ENCODE measurements at places on chromosomes 7 and 10.

GRCh38 chr10:65313406-65313805 is 1612.4 kb upstream of the LRRTM3 start:
- no peak for DNase-seq

DNA sequence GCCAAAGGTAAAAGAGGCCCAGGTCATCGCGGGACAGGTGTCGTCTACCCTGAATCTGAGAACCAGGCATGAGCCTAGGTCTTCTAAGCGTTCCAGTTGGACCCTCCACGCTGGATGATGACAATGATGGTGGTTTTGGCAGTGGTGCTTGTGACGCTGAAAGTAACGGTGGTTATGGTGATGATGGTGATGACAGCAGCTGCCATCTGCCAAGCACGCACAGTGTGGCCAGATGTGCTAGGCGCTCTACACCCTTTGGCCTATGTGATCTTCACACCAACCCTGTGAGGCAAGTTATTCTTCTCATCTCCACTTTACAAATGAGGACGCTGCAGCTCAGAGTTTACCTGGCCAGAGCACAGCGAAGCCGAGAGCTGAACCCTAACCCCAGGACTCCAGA is 93.9 kb downstream of the FAM53B start:
- DNase-seq: no peak

GRCh38 chr10:104334561-104334960 is 3.7 kb downstream of the ITPRIP start:
- no peak for DNase-seq

GRCh38 chr10:112185959-112186358 is 2.4 kb upstream of the GPAM start:
- DNase-seq: no peak

DNA sequence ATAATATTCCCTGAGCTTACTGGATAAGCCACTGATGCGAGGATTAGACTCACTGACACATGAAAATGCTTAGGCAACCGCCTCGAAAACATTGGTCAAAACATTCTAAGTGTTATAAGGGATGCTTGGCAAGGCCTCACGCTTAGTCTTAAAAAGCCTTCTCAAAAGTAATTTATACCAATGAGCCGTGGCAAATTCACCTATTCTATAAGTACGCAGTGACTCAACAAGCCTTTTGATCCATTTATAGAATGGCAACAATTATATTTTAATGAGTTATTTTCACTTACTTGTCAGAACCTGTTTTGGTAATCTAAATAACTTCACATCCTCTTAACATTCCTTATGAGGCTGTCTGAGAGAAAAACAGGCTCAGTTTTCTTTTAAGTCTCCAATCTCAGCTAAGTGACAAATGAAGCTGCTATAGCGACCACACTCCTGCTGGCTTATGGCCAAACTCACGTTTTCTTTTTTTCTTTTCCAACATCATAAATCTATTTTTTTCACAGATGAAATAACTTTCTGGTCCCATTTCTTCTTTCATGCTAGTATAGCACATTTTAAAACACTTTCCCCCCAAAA is 121.2 kb upstream of the AFAP1L2 start:
- DNase-seq: no peak

- DNase-seq: peak; percentile 91
Measured at GRCh38 chr7:43302211-43302711, 189.8 kb downstream of the HECW1 start.

Measured in WERI-Rb-1 (cell line).